Activated T-cell treated with anti-CD3 and anti-CD28 coated beads, Interleukin-2, amount 50 U/mL, for 1 hour (primary cell): ENCODE measurements at places on chromosomes 2 and 18.

DNA sequence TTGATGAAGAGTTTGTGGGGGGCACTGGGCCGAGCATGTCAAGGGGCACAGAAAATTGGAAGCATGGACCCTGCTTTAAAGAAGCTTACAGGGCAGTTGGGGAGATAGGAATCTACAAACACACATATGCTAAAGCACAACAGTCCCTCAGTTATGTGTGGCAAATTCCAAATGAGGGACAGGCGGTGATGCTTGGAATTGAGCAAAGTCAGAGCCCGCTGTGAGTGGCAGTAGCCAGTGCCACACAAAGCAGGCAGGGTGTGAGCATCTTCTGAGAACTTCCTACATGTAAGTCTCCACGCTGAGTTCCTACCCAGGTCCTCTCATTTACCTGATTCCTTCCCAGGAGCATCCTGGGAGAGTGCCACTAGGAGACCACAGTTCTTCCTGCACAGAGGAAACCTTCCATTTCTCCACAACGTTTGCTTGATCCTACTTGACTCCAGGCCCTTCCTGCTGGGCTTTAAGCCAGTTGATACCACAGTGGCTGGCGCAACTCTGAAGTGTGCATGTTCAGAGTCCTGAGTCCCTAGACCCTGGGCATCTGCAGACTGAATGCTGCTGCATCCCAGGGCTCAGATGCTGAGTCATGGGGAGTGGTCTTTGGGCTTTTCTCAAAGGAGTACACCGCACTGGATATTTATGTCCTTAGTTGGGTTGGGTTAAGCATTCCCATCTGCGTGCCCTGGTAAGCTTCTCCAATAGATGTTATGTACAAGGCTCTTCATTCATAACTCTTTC lies 287.3 kb upstream of the REV1 start:
- DNase-seq: no peak

DNA sequence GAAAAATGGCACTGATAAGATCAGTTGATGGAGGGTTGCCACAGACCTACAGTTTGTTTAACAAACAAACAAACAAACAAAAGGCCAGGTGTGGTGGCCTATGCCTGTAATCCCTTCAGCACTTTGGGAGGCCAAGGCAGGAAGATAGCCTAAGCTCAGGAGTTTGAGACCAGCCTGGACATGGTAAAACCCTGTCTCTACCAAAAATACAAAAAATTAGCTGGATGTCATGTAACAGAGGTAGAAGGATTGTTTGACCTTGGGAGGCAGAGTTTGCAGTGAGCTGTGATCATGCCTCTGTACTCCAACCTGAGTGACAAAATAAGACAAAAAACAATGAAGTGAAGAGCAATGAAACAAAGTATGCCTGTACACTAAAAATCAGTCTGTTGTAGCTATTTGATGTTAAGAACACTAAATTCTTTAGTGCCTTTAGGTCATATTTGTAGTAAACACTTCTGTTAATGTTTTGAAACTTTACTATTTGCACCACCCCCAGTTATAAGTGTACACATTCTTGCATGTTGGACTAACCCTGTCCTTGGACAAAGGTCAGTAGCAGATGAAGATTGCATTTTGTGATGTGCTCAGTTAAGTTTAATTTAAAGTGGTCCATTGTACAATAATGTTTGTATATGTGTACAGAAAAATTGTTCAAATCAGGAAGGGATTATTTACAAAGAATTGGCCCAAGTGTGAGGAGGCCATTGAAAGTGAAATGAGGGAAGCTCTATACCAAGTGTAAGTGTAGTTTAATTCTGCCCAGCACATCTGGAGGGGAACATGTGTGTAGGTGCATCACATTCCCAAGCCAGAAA lies 73.9 kb downstream of the KYNU start:
- no peak for DNase-seq

DNA sequence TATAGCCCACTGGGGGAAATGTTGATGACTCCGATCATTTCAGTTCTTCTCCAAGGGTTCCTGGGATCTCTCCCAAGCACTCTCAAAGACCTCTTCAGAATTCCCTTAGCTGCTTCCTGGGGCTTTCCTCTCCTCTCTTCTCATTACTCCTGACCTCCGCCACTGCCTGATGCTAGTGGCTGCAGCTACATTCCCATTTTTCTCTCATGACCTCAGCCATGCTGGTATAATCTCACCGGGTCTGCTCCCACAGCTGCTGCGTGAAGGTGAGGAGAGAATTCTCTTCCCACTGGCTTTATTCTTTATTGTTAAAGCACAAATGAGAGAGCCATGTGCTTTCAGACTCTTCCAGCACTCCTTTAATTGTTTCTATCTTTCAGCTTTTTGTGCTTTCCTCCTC lies 312.0 kb upstream of the ETAA1 start:
- no peak for DNase-seq

- no peak for DNase-seq
These were observed 61.9 kb downstream of the FN1 start for GRCh38 chr2:215374002-215374401.

GRCh38 chr2:231640641-231641111 lies 48.0 kb downstream of the TEX44 start:
- no peak for DNase-seq

- DNase-seq: no peak
These were observed 13.5 kb upstream of the TFCP2L1 start for GRCh38 chr2:121298476-121298875.

GRCh38 chr2:116718451-116718850 lies 1096.0 kb upstream of the DDX18 start:
- no peak for DNase-seq

DNA sequence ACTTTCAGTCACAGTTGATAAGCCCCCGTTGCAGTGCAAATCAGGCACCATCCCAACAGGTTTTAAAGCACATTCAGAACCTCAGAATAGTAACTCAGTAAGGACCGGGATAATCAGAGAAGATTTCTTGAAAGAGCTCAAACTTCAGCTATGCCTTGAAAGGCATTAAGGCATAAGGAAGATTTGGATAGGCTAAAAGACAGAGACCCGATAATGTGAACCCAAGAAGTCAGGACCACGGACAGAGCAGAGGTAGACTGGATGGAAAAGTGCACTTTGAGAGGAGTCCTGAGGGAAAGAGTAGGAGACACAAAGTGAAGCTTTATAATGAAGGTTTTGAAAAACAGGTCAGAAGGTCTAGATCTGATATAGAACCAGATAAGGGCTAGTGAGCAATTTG lies 36.9 kb upstream of the KLF7 start:
- DNase-seq: no peak

DNA sequence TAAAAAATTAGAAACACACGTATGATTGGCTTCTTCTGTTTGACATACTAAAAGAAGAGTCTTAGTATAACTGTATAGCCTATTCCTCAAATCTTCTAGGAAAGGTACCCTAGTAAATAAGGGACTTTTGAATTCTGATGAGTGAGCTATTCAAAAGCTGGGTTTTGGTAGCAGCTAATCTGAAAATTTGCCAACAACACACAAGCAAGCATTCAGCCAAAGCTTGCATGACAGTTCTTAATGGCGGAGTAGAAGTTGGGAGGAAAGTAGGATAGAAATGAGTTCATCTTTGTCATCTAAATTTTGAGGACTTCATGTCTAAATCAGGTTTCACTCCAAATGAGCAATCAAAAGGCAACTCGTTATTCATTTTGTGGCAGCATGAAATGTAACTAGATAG lies 813.0 kb downstream of the MBD2 start:
- no peak for DNase-seq

- DNase-seq: no peak
These were observed 67.7 kb upstream of the CTLA4 start for GRCh38 chr2:203799908-203800307.

DNA sequence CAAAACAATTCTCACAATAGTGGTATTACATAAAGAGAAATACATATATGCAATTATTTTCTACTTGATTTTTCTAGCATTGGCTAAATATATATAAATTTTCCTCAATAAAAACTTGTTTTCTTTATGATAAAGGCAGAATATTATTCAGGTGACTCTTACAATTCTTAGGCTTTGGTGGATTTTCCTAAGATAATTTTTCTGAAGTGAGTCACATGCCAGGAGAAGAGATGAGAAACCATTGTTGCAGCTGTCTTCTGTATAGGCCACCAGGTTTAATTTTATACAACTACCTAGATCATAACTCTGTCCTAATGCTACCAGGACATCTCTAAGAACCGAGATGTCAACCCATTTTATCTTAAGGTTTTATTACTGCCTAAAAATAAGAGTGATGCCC lies 552.4 kb upstream of the CDH2 start:
- DNase-seq: no peak

DNA sequence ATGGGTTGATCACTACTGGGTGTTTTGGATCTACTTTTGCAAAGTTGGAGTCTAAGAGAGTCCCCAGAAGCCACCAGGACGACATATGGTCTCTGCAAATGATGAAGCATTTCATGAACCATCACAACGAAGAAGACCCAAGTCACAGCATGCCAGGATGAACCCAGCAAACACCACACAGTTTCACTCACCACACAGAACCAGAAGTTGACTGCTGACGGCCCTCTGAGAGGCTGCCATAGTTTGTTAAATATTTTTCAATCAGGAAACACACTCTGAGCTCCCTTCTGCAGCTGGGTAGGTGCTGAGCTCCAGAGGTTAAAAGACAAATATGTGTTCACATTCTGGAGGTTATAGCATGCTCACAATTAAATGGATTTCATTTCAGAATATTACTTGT lies 271.4 kb downstream of the DCDC2C start:
- DNase-seq: no peak

DNA sequence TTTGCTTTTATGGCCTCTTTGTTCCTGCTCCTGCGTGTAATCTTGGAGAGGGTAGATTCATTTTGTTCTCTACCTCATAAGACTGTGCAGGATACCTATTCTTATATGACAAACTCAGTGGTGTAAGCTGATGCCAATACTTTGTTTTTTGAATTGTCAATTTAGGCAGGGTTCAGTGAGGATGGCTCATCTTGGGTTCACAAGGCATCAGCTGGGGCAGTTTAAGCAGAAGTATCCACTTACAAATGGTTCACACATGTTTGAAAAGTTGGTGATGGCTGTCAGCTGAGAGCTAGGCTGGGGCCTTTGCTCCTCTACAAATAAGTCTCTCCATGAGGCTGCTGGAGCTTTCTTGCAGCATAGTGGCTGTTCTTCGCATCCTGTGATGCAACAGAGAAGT lies 920.6 kb upstream of the PIK3C3 start:
- no peak for DNase-seq

- DNase-seq: no peak
These were observed 640 bp downstream of the SLC39A6 start for GRCh38 chr18:36128530-36128870.

GRCh38 chr2:2839782-2840531 lies 508.9 kb upstream of the MYT1L start:
- DNase-seq: no peak

- DNase-seq: no peak
These were observed 217.6 kb downstream of the CDH7 start for GRCh38 chr18:65968239-65969004.

- no peak for DNase-seq
These were observed 48.6 kb downstream of the PTGR3 start for GRCh38 chr18:75160364-75160763.

DNA sequence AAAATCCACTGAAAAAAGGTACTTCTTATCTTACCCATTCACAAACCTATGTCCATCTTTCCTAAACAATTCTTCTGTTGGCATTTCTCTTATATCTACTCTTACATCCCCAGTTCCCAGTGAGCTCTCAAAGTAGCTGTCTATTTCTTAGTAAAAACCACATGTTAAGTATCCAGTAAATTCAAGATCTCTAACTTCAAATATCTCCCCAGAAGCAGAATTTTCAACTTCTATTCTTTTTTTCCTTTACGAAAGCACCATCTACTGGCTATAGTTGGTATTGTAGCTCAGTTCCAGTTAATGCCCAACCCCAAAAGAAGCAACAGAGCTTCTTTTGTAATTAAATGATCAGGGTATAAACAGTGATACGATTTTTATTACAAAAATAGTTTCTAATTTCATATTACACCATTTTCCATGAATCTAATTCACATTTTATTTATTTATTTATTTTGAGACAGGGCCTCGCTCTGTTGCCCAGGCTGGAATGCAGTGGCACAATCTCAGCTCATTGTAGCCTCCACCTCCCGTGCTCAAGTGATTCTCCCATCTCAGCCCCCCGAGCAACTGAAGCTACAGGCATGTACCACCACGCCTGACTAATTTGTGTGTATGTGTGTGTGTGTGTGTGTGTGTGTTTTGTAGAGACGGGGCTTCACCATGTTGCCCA lies 28.5 kb downstream of the HRH4 start:
- DNase-seq: no peak

GRCh38 chr2:96143848-96144480 lies 1.3 kb downstream of the DUSP2 start:
- DNase-seq: peak; percentile 67

- no peak for DNase-seq
These were observed 206.5 kb downstream of the PDE1A start for GRCh38 chr2:182220335-182220734.

DNA sequence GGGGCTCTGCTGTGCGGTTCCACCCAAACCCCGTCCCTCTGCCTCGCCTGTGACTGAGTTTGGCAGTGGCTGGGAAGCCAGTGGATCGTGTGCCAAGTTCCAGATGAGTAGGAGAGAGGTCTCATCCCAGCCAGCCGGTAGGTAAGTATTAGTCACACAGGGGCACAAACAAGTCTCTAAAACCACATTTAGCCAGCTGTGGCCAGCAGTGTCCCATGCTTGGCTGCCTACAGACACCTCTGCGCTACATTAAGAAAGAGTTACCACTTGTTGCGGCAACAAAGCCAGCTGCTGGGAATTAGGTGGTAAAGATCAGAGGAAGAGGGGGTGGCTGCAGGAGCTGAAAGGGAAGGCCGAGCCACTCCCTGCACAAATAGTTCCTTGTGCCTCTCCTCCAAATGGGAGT lies 81.2 kb downstream of the GATA6 start:
- DNase-seq: no peak

GRCh38 chr2:226077031-226077430 lies 677.5 kb downstream of the NYAP2 start:
- no peak for DNase-seq

- DNase-seq: no peak
These were observed 11.1 kb downstream of the PROC start for GRCh38 chr2:127429291-127429690.

GRCh38 chr18:2967820-2968219 lies 45.1 kb downstream of the LPIN2 start:
- no peak for DNase-seq

DNA sequence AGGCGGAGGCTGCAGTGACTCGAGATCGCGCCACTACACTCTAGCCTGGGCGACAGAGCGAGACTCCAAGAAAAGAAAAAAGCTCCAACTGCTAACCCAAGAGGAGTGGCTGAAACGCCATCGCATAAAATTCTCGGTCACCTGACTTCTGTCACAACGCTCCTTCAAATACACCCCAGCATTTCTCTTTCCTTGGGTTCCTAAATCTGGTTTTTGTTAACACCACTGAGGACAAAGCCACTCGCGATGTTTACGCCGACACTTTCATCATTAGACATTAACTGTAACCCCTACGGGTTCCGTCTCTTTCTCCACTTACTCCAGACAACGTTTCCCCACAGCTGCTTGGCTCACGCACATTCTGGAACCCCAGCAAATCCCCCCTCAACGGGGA lies 679 bp downstream of the CLK1 start:
- peak; percentile 42 for DNase-seq

DNA sequence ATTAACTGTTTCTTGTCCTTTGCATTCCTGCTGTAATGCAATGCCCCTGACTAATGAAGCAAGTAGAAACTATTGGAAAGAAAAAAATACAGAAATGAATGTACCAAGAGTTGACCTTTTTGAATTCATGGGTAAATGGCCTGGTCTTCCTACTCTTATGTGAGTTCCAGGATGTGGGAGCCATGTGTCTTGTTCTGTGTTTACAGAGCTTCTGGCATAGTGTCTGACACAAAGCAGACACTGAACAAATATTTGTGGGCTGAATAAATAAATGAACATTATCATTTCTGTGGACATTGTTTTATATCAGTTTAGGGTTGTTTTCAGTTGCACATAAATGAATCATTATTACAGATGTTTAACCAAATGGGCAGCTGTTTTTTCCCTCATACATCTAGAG lies 155.5 kb downstream of the CD8B2 start:
- DNase-seq: no peak
